ENCODE measurements at places on chromosomes 3 and 15. TPM values are rescaled to one million over a fixed set of nuclear protein-coding genes. Genes with fewer than 3 reads are reported as not detected.

DNA sequence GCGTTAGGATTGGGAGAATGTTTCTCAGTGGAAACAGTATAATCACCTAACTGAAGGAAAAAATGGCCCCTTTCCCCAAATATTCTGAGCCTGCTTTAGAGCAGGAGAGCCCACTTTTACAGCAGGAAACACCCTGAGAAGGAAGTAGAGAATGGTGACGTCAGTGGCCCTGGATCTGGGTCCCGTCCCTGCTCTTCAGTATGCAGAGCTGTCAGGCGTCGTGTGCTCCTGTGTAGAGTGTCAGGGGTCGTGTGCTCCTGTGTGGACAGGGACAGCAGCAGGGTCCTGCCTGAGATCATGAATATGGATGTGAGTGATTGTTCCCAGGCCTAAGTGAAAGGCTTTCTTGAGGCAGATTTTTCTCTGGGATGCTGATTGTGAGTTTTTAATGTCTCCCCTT lies 45.2 kb downstream of the CGNL1 start:
- DNase-seq: no peak

DNA sequence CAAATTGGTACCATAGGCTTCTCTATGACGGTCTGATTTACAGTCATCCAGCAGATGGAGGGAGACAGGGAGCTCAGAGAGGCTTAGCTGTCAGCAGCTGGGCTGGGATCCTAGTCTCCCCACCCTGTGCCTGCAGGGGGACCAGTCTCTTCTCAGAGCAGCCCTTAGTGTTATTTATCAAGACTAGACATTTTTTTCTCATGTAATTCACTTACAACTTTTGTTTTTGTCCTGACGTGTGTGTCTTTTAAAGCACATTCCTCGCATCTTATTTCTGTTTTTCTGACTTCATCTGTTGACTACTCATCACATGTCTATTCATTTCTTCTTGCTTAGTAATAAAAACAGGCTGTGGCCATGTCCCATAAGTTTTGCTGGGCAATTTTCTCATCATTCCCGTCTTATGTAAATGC lies 116.1 kb downstream of the KLF13 start:
- no peak for DNase-seq

DNA sequence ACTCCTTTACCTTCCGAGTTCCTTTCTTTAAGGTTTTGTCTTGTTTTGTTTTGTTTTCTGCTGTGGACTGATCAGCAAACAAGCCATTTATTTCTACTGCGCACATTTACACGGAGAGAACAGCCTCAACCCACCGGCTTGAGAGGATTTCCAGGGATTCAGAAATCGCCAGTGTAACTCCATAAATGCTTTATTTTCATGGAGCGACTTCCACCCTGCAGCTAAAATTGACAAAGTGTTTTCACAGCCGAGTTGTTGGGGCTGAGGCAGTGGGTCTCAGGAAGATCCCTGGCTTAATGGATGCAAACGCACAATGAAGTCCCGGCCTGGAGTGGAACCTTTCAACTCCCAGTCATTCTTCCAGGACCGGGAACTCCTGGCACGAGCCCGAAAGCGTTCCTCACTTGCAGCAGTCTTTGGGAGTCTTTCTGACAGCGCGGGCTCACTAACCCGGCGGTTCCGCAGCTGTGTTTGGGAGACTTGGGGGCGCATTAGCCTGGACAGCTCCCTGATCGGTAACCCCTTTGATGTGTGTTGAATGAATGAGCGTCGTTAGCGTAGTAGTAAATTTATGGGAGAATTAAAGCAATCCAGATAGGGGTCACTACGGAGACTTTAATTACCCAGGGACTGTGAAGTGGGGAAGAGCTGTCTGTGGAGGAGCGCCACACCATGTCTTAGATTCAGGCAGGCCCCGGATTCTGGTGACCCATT lies 785 bp upstream of the MYRIP start:
- no peak for DNase-seq

DNA sequence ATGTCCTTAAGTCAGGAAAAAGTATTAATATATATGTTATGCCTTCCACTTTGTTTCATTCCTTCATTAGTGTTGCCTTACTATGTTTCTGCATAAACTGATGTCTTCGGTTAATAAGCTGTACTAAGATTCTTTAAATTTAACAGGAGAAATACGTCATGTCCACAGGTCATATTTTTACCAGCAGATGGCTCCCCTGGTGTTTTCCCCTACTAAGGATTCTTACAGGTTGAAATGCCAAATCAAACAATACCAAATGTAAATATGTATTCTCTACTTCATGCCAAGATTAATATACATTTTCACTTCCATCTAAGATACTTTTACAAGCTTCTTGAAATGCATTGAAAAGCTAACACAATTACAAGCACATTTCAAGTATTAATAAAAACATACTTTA lies 1602.1 kb downstream of the SI start:
- no peak for DNase-seq

Gene TUSC7
- not detected for total RNA-seq

Gene TMEM207
- not detected for total RNA-seq

Gene CMTM8
- total RNA-seq: 3.7 TPM

- no peak for DNase-seq
Observed at GRCh38 chr3:120471643-120472042, 20.9 kb upstream of the FSTL1 start.

DNA sequence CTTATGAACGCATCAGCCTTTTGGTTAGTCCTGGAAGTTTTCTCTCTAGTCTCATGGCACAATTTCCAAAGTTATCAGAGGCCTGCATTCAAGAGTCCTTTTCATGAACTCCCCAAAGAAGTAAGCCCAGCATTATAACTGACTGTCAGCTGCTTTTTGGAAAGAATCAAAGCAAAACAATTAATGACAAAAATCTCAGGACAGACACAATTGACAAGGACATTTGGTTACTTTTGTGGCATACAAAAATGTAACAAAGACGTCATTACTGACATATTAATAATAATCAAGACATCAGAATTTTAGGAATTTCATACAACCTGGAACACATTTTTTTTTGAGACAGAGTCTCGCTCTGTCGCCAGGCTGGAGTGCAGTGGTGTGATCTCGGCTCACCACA lies 21.2 kb downstream of the KATNBL1 start:
- no peak for DNase-seq

Gene LNP1
- 3.7 TPM for total RNA-seq

Gene TJP1
- total RNA-seq: 108 TPM

DNA sequence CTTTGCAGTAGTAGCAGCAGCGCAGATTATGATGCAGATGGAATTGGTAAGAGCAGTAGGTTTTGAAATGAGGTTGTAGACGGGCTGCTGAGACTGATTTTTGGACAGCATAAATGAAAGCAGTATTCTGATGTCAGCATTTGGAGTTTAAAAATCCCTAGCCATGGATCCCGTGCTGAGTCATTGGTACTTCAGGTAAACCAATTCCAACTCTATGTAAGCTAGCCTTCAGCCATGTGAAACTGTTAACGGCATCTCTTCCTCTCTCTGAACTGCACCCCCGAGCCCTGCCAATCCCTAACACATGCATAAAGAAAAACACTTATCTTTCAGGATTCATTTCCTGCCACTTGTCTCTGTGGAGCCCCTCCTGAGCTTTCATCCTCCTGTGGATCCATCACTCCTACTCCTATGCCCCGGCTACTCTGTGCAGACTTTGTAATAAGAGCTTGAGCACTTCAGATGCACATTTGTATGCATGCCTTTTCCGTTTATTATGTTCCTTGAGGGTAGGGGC lies 119.0 kb downstream of the AKAP13 start:
- no peak for DNase-seq

GRCh38 chr15:69490356-69491037 lies 37.9 kb downstream of the RPLP1 start:
- no peak for DNase-seq

DNA sequence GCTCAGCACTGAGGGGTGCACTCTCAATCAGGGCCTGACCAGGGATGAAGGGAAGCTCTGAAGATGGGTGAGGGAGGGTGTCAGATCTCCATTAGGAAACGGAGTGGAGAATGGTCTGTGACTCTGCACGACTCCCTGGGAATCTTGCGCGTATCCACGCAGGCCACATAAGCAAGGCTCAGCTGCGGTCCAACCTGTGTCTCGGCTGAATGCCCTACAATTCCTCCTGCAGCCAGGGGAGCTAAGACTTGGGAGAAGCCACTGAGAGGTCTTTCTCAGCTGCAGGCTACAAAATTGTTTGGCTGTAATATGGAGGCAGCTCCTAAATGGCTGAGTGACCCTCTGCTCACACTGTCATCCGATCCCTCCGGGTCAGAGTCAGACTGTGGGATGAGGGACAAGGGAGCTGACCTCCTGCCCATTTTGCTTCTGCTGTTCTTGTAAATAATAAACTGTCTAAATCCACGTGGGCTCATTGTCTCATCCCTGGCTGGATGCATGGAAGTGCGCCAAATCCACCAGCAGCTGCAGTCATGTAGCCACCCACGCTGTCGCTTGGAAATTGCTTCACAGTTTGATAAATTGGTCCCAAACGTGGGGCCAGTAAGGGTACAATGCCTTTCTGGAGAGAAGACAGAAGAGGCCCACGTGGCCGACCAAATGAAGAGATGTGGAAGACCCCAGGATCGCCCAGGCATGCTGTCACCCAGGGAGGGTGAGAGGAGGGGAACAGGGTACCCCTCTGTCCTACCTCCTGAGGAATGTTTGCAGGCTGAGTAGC lies 30.5 kb downstream of the ALS2CL start:
- DNase-seq: no peak

GRCh38 chr3:119598410-119599098 lies 869 bp downstream of the PLA1A start:
- DNase-seq: no peak

DNA sequence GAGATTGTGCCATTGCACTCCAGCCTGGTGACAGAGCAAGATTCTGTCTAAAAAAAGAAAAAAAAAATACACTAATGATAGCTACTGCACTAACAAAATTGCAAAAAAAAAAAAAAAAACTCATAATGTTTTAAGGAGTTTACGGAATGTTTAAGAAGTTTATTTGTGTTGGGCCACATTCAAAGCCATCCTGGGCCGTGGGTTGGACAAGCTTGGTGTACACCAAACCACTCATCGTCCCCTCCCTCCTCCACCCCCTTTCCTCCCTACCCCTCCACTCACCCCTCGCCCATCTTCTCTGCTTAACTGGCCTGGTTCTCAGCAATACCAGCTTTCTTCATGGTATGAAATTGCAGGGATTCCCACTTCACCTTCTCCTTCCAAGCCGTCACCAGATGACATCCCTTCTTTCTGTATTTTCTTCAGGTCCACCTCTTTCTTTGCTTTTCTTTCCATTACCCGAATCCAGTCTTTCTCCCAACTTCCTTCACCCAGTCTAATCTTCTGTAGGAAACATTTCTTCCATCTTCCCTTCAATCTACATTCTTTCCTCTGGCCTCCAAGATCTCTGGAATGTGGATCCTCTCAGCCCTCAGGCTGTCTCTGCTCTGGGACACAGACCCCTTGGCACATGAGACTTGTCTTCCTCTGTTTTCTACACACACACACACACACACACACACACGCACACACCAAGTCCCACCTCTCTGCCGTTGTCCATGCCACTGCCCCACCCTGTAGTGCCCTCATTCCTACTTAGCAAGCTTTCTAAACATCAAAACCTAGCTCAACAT lies 3.5 kb upstream of the MESP1 start:
- DNase-seq: no peak

- no peak for DNase-seq
Observed at GRCh38 chr3:112476346-112476745, 22.9 kb downstream of the BTLA start.

DNA sequence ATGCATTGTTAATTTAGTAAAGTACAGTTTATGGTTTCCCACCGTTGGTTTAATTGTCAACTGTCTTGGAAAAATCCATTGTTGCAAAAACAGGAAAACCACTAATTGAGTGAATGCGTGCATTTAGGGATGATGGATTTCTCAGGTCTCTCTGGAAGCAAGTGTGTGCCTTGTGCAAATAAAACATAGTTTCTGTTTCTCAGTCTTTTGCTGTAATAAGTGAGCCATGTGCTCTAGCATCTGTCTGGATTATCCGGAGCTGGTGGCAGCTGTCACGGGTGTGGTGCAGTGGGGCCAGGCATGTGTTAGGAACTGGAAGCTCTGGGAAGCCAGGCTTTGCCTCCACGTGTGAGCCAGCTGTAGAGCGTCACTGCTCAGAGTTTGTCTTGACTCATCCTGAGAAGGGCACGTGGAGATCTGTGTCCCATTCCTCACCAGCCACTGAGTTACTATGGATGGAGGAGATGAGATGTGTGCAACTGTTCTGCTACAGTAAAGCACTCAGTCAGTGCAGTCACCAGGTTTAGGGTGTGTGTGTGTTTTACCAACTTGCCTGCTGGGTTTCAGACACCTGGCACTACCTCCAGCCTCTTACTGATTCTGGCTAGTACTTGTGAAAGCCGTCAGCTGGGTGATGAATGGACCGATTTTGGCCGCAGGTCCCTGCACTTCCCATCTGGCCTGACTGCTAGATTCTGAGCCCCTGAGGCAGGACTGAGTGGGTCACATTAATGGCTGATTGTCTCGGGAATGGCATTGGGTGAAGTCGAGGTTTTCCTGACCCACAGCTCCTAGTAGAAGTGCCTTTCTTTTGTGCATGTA lies 7.2 kb downstream of the APBA2 start:
- no peak for DNase-seq

- no peak for DNase-seq
Observed at GRCh38 chr15:29962407-29962806, 120.3 kb upstream of the GOLGA8J start.

GRCh38 chr15:67085818-67086636 lies 20.6 kb downstream of the SMAD3 start:
- DNase-seq: no peak

GRCh38 chr3:39080026-39080425 lies 27.4 kb downstream of the GORASP1 start:
- DNase-seq: no peak

GRCh38 chr3:111323019-111323418 lies 219.0 kb upstream of the CD96 start:
- DNase-seq: no peak

Gene PPIP5K1
- total RNA-seq: 9.8 TPM

- no peak for DNase-seq
Observed at GRCh38 chr15:85480923-85481322, 100.5 kb downstream of the AKAP13 start.

DNA sequence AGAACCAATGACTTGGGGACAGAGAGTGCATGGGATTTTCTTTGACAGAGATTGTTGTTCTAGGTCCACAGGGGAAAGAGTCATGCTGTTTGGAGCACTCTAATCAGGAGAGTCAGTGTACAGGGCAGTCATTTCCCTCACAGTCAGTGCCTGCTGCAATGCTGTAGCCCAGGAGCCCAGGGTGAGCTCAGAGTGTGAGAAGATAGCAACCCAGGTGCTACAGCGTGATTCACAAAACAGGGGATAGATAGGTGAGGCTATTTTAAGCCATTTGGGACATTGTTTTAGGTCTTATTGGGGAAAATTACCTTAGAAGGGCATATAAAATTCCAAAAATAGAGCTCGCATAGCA lies 37.3 kb downstream of the LNP1 start:
- DNase-seq: no peak

GRCh38 chr15:87387766-87388165 lies 868.8 kb downstream of the NTRK3 start:
- DNase-seq: no peak

GRCh38 chr3:32448686-32449474 lies 53.8 kb downstream of the CMTM6 start:
- no peak for DNase-seq

Gene SLC12A1
- total RNA-seq: not detected

- DNase-seq: no peak
Observed at GRCh38 chr3:60916546-60916945, 334.7 kb downstream of the FHIT start.

Gene IL12A
- total RNA-seq: 2.4 TPM

Gene TGM5
- total RNA-seq: 0.91 TPM

- DNase-seq: peak; percentile 78
Observed at GRCh38 chr3:113166357-113166718, 45.0 kb upstream of the BOC start.

Gene ALPK3
- 9.1 TPM for total RNA-seq
